Activated naive CD8-positive, alpha-beta T cell treated with anti-CD3 and anti-CD28 coated beads, Interleukin-2, amount 10 ng/mL, durations not matched to agents 7 days and 5 days (primary cell): ENCODE measurements at places on chromosomes 5 and 9. TPM values are rescaled to one million over a fixed set of nuclear protein-coding genes. Genes with fewer than 3 reads are reported as not detected.

The MRRF gene
- total RNA-seq = 29.0 TPM

- H3K36me3 ChIP-seq = no peaks in the 10 kb centered on the region
- no peak for DNase-seq
- peaks cover 14% of the 10 kb centered on the region for H3K27me3 ChIP-seq
Measured at GRCh38 chr5:171639966-171640365, 145.7 kb upstream of the SMIM23 start.

The LEAP2 gene
- 4.4 TPM for total RNA-seq

The C9orf85 gene
- 9.2 TPM for total RNA-seq

DNA sequence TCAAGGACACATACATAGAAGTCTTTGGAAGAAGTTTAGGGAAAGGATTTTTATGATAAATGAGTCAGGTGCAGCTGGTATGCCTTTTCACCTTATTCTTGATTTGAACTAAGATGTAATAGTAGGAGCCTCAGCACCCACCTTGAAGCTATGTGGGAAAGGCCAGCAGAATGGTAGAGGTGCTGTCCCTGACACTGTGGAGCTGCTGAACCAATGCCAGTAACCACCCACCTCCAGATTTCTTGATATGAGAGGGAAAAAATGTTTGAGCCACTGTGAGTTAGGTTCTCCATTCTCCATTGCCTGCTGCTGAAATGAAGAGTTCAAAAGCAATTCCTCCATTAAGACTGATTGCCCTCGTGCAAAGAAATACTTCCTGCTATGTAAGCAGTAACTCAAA is 12.2 kb upstream of the HMGCR start:
- DNase-seq = no peak
- H3K36me3 ChIP-seq = no peaks in the 10 kb centered on the region
- H3K27ac ChIP-seq = no peak overlapping the region
- H3K4me3 ChIP-seq = no peak overlapping the region
- H3K4me1 ChIP-seq = peaks cover 2% of the 10 kb centered on the region
- peaks cover 13% of the 10 kb centered on the region for H3K27me3 ChIP-seq

DNA sequence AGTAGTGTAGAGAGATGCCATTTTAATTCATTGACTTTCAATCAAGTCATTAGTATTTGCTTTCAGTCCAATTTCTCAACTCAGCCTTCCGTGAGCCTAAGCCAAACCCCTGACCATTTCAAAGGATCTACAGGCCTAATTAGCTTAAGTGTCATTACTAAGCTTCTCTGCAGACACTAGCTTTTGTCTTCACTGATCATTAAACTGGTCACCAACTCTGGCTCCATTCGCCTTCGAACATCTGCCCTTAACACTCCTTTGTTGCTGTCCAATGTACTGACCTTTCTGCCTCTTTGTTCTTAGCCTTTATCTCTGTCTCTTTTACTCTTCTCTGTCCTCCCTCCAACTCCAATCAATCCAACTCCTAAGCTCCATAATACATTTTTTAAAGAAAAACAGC is 299.3 kb downstream of the DIRAS2 start:
- no peaks in the 10 kb centered on the region for H3K36me3 ChIP-seq
- H3K4me3 ChIP-seq = no peak overlapping the region
- no peak overlapping the region for H3K27ac ChIP-seq
- peaks cover 15% of the 10 kb centered on the region for H3K27me3 ChIP-seq
- DNase-seq = no peak
